Head of caudate nucleus (tissue), 42 donors: ENCODE measurements at places on chromosomes 6 and 20.

DNA sequence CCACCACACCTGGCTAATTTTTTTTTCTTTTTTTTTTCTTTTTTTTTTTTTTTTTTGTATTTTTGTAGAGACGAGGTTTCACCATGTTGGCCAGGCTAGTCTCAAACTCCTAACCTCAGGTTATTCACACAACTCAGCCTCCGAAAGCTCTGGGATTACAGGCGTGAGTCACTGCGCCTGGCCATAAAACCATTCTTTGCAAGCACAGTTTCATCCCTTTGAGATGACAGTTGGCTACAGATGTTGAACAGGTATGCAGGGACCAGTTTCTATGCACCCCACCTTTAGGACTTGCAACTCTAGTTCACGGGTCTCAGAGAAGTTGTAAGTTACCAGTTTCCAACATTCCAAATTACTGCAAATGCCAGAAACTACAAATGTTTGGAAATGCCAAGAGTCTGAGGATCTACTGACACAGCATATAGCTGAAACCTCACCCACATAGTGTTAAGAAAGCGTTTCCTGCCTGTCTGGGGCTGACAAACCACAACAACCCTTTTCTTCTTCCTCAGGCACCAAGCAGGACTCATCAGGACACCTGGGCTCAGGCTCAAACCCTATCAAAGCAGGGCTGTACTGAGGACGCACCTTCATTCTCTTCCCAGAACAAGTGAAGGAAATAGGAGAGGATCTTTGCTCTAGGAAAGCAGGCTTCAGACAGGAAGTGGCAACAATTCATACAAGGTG lies 22.9 kb downstream of the ARHGAP18 start:
- no peak for DNase-seq

DNA sequence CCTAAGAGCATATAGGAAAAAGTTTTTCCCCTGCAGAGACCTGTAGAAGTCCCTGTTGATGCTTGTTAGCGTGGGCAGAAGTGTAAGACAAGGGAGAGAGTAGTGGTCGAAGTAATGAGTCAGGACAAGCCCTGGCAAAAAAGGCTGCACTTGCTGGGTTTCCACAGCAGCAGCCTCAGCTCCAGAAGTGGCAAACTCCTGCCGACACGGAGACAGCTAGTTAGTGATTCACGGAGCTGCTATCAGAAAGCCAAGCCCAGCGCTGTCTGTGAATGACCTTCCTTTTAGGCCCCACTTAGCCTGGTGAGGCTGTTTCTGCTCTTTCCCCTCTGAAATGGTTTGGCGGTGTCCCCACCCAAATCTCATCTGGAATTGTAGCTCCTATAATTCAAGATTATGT lies 109.1 kb downstream of the FAM50B start:
- no peak for DNase-seq

DNA sequence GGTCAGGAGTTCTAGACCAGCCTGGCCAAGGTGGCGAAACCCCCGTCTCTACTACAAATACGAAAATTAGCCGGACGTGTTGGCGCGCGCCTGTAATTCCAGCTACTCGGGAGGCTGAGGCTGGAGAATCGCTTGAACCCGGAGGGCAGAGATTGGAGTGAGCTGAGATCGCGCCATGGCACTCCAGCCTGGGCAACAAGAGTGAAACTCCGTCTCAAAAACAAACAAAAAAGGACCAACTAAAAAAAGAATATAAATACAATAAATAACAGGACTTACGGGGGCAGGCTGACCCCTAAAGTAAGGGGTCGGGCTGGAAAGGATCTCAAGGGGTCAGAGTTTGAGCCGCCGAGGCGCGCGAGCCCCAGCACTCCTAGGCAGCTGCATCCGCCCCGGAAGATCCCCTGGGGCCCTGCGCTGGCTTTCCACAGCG lies 509 bp upstream of the TPD52L2 start:
- DNase-seq, result no peak

DNA sequence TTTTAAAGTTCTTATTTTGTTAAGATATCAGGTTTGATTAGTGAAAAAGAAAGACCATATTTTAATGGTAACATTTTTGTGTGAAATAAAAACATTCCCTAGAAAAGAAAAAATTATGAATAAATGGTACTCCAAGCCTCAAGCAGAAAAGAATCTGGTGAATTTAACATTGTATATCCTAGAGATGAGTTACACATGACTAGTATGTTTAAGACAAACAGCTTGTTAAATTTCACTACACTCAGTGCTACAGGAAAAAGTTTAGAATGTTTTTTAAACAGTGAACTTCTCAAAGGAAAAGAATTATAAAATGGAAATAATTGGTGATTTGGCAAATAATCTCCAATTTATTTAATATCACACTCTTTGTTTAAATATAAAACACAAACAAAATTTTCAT lies 222.7 kb upstream of the MCHR2 start:
- no peak for DNase-seq

DNA sequence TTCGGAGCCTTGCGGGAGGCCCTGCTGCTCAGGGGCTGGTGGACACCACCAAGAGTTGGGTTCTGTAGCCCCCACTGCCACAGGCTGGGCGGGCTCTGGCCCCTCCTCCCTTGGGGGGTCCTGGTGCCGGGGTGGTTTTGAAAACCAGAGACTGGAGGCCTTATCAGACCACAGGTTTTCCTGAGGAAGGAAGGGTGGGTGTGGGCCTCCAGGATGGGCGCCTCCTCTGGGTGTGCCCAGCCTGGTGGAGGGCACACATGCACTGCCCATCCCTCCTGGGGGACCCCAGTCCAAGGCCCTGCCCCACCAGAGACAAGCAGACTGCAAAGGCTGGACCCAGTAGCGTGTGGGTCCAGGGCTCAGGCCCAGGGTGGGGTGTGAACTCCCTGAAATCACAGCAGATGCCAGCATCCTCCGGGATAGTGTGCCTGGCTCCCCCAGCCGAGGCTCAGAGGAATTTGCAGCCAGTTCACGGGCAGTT lies 13.5 kb upstream of the ZBTB46 start:
- DNase-seq, result no peak

DNA sequence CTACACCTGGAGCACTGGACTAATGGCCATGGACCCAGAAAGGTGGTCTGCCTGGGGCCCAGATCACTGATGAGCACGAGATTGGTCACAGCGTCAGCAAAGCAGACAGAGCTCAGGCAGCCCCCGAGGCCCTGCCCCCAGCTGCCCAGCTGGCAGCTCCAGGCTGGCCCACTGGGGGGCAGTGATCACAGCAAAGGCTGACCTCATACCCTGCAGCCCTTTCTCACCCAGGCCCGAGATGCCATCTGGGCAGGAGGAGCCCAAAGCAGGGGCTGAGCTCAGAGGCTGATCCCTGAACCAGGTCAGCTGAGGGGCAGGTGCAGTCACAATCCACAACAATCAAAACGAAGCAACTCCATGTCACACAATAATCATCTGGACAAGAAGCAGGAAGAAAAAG lies 4.1 kb downstream of the MAP1LC3A start:
- no peak for DNase-seq

DNA sequence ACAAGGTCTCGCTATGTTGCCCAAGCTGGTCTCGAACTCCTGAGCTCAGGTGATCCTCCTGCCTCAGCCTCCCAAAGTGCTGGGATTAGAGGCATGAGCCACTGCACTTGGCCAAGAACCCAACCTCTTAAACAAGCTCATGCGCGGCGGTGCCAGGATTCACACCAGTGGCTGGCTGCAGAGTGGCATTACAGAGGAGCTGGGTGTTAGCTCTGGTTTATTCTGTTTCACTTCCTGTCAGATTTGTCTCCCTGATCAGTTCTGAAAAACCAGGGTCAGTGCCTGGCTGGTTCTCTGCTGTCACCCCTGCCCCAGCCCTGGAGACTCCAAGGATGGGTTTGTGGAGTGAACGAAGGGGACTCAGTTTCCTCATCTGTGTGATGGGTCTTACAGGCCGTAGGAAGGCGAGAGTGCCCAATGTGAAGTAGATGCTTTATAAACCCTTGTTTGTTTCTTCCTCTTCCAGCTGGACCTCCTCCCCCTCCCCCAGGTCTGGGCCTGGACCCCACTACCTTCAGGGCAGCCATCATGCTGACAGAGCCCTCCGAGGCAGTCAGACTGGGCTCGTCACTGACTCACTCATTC lies 63.4 kb downstream of the UBE2V1 start:
- no peak for DNase-seq

DNA sequence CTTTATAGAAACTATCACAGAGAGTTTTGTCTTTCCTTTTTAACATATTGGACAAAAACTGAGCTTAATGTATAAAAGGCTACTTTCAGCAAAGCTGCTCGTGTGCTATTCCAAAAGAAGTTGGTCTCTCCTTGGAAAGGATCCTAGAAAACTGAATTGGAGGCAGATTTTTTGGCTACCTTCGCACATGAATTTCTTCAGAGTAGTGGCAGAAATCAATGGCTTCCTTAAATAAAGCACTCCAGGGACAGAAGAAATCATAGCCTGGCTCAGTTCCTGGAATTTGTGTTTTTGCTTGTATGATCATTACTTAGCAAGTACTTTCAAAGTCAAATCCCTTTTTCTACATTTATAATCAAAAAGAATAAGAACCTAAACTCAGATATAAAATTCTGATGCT lies 780.3 kb downstream of the PHF3 start:
- DNase-seq, result no peak

GRCh38 chr6:42616716-42617115 lies 52.9 kb downstream of the UBR2 start:
- DNase-seq, result no peak

- no peak for DNase-seq
Measured at GRCh38 chr6:44050872-44051505, 76.3 kb downstream of the MRPL14 start.

- DNase-seq, result no peak
Measured at GRCh38 chr6:26570027-26570809, 26.5 kb upstream of the ABT1 start.

DNA sequence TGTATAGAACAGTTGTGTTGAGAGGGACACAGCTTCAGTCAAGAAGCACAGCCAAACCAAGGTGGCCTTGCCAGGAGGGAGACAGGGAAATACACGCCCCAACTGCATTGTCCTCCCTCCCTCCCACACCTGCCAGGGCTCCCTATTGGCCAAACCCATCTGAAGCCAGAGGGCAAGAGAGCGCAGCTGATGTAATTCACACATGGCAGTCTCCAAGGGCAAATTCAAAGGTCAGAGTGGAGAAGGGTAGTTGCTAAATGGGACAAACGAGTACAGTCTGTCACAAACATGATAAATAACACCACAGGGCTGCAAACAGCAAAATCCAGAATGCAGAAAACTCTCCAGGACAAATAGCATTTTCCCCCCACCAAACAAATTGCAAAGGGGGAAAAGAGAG lies 23.2 kb upstream of the PPP1R16B start:
- DNase-seq, result no peak

DNA sequence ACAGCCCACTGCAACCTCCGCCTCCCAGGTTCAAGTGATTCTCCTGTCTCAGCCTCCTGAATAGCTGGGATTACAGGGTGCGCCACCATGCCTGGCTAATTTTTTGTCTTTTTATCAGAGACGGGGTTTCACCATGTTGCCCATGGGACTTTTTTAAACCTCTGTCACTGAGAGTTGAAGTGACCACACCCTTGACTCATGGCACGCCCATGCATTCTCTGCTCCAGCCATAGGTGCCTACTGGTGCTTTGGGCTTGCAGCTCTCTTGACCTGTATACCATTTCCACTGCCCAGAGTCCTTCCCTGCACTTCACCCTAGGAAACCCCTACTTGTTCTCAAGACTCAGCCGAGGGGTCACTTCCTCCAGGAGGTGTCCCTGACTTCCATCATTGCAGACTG lies 2.4 kb upstream of the SCRT2 start:
- no peak for DNase-seq

GRCh38 chr20:46929902-46930301 lies 35.3 kb downstream of the EYA2 start:
- no peak for DNase-seq

- DNase-seq, result no peak
Measured at GRCh38 chr6:159193923-159194322, 24.7 kb downstream of the FNDC1 start.

- DNase-seq, result no peak
Measured at GRCh38 chr20:49976542-49976941, 6.2 kb upstream of the SNAI1 start.

- no peak for DNase-seq
Measured at GRCh38 chr6:112054001-112054400, at the start of gene CCN6. Gene CCN6, plus strand, starts transcription at chr6:112054104. Its CDS starts 254 bp downstream, at chr6:112054358.

- no peak for DNase-seq
Measured at GRCh38 chr20:41538810-41539596, 79.2 kb downstream of the CHD6 start.

- DNase-seq, result no peak
Measured at GRCh38 chr6:30840084-30840934, 44.0 kb upstream of the DDR1 start.

DNA sequence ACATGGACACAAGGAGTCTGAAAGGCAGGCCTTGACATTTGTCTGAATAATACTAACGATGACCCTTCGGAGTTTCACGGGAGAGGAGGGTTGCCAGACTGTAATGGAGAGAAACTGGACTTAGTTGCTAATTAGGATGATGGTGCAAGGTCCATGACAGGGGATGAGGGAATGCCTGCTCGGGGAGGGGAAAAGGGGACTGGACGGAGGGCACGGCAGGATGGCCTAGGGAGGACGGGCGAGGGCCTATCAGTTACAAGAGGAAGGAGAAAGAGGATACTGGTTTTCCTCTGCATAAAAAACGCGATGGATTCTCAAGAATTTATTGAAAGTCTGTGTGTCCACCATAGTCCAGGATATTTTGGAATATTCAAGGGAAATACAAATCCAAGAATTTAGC lies 42.7 kb downstream of the IRAK1BP1 start:
- DNase-seq, result no peak

DNA sequence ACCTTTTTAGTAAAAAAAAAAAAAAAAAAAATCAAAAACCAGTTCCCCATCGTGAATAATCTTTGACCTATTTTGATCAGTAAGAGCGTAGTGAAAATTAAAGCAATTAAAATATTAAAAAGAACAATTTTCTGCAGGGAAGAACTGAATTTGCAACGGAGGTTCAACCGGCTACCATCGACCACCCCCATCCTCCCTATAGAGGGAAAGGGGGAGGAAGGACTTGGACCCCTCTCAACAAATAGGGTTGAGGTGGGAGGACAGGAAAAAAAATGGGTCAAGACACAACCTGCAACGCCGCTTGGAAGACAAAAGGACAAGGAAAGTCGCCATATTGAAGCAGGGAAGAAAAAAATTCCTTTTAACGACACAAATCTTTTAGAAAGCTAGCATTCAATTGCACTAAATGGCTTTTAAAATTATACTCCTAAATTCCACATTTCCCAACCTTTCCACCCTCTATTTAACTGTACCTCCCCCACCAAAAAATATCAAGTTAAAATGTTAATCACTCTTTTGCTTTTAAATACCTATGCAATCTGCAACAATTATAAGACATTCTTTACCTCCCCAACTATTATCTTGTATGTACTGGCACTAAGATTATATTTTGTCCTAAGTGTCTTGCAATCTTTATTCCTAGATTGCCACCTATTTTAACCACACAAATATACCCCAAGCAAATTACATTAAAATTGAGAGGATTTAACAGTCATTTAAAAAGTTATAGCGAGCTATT lies 1.7 kb downstream of the PPP1R10 start:
- peak; percentile 58 for DNase-seq

DNA sequence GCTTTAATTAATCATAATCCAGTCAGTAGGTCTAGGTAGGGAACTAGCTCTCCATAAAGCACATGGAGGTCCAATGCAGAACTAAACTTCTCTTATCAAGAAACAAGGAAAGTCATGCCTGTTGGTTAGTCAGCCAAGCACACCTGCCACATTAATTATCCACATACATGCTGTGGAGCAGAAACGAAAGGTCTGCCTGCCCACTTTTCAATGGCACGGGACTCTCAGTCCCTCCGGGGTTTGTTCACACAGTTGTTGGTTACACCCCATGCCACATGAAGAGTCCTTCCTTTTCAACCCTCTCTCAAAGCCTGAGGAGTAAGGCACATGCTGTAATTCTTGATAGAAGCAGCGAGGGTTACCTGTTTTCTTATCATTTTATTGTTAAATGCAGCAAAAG lies 1096.4 kb upstream of the MAP3K7 start:
- DNase-seq, result no peak
